ENCODE measurements at places on chromosomes 5 and 9.

DNA sequence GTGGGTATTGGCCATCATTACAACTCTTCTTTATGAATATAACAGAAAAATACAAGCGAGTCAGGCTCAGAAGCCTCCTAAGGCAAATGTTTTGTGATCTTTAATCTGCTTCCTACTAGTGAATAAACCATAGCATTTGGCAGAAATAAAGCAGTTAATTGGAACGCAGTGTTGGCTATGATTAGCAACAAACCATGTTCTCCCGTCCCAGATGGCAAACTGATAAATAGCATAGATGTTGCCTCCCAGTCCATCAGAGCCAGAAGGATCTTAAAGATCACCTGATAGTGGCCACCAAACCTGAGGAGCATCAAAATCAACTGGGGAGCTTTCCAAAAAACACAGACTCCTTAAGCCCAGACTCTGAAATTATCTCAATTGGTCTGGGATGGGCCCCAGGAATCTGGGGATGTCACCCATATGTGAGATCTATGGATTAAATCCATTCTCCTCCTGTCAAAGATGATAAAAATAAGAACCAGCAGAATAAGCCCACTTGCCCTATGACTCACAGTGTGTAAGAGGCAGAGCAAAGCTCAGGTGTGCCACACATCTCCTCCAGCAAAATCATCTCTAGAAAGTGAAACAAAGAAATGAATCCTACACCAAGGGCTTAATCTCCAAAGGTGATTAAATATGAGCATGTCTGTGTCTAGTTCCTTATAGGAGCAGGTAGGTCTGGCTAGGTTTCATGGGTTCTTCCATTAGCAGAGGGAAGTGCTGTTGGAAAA, 50.3 kb downstream of the APBA1 start:
- peak; percentile 54 for DNase-seq

DNA sequence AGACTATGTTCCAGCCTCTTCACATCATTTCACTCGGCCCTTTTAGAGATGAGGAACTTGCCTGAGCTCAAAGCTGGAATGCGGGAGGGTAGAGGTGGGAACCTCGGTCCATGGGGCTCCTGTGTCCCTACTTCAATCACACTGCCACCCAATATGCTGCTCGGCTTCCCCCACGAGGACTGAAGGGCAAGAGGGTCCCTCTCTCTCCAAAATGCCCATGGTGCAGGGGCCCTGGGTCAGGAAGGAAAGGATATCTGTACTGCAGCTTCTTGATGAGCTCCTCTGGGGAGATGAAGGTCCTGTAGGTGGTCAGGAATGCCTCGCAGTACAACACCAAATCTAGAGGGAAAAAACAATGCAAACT, 46.5 kb downstream of the PRRT1B start:
- DNase-seq: no peak

DNA sequence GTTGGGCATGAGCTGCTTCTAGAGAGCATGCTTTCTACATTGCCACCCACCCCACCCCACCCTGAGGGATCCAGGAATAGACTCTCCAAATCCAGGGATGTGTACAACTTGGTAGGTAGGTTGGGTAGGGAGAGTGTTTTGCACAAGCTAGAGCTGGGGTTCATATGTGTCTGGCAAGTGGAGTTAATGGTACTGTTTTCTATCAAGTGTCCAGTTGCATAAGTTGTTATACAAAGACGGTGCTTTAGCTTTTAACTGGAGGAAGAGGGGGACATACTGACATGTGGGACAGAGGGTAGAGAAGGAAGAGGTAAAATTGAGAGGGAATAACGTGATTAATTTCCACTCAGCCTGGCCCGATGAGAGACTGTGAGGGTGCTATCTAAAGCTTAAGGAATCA, 51.0 kb upstream of the TNC start:
- DNase-seq: no peak

DNA sequence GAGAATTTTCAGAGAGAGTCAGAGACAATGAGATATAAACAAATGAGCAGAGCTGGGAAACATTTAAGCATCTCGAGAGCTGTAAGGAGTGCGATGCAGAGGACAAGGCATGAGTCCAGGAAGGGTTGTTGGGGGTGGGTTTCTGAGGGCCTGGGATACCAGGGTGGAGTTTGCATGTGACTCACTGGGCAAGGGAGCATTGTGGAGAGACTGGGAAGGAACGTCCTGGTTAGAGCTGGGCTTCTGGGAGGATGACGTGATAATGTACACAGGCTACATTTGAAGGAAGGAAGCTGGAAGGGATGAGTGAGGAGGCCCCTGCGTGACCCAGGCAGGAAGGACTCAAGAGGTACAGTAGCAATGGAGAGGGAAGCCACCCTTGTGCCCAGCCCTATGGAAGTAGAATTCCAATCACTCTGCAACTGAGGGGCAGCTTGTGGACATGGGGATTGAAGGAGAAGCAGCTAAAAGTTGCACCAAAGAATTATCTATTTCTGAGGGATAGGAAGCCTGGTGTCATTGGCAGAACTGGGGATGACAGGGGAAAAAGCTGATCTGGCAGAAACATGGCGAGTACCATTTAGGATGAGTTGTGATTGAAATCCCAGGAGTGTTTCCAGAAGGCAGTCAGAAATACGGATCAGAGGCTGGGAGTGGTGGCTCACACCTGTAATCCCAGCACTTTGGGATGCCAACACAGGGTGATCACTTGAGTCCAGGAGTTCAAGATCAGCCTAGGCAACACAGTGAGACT, 59.3 kb upstream of the AFAP1L1 start:
- no peak for DNase-seq

GRCh38 chr5:82298668-82299067, 20.5 kb upstream of the RPS23 start:
- DNase-seq: no peak

GRCh38 chr9:26264709-26265601, 586.7 kb upstream of the TUSC1 start:
- no peak for DNase-seq

DNA sequence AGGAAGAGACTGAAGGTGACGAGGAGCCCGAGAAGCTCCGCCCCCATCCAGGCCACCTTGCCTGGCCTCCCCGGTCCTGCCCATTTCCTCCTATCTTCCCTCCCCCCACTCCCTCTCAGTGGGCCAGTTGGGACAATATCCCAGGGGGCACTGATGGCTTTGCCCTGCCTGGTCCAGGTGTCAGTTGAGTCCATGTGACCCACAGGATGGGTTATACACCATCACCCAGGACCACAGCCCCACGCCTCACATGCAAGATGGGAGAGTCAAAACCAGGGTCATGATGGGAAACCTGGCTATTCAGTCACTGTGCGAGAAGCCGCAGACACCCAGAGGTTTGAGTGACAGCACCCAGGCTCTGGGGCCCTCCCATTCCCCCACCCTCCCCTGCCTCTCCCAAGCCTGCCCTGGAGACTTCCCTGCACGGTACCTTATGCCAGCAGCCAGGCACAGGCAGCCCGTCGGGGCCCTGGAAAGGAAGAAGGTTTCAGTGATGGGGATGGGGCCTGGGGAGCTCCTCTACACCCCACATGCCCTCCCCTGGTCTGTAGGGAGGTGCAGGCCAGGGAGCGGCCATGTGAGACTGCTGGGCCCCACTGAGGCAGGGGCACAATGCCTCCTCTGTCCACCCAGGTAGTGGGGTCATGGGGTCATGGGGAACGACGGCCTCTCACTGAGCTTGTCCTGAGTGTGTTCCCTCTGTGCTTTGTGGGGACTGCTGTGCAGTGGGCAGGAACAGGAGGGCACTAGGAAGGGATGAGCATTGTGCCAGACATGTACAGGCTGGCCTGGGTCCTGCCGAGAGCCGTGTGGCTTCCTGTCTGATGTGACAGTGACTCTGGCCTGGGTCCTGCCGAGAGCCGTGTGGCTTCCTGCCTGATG, 6.3 kb upstream of the PHYKPL start:
- no peak for DNase-seq

DNA sequence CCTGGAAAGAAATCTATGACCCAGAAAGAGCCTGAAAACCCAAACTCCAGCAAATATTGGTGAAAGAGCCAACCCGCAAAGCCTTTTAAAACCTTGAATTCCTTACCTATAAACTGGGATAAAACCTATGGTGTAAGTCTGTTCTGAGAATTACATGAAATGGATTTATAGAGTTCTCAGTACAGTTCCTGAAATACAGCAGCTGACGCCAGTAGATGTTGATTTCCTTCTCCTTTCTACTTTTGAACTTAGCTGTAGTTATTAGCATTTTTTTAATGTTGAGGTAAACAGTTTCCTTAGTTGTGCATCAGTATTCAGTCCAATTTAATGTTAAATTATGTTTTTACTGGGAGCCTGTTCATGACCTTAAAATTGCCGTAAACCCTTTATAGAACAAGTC, 3.7 kb downstream of the SPIN1 start:
- no peak for DNase-seq

- no peak for DNase-seq
Measured at GRCh38 chr5:39176759-39177630, 42.4 kb downstream of the FYB1 start.

GRCh38 chr5:53261245-53261644, 151.7 kb upstream of the MOCS2 start:
- DNase-seq: no peak

DNA sequence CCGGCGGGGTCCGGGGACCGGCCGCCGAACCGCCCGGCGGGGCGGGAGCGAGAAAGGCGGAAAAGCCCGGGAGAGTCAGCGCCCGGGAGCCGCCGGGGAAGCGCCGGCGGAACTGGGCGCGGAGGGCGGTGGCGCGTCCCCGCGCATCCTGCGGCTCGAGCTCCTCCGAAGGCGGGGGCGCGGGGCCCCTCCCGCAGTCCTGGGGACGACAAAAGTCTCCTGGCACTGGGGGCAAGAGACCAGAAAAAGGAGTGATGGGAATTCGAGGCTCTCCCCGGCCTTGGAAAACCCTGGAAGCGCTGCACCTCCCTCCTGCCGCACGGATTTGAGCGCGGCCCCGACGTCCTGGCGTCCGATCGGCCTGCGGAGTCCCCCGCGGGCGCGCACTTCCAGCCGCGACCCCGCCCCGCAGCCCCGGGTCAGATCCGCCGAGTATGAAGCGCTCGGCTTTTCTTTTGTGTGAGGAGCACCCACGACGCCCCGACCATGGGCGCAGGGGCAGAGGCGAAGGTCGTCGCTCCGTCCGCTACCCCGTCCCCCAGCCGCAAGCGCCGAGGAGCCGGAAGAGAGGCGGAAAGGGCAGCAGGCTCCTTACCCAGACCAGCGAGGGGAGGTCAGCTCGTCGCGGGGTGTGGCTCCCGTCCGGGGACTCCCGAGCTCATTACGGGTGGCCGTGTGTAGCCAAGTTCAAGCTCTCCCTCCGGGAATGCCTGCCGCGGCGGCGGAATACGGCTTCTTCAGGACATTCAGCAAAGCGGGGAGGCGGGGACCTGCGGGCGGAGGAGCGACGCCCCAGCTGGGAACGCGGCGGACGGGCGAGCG, at the start of gene EPB41L4A:
EPB41L4A (minus strand) TSS at position 114 of the 822 bp plus-strand sequence. CDS start 238 bp downstream, outside the sequence.
- DNase-seq: peak; percentile 35

GRCh38 chr9:13190040-13190439, 89.5 kb downstream of the MPDZ start:
- DNase-seq: no peak

DNA sequence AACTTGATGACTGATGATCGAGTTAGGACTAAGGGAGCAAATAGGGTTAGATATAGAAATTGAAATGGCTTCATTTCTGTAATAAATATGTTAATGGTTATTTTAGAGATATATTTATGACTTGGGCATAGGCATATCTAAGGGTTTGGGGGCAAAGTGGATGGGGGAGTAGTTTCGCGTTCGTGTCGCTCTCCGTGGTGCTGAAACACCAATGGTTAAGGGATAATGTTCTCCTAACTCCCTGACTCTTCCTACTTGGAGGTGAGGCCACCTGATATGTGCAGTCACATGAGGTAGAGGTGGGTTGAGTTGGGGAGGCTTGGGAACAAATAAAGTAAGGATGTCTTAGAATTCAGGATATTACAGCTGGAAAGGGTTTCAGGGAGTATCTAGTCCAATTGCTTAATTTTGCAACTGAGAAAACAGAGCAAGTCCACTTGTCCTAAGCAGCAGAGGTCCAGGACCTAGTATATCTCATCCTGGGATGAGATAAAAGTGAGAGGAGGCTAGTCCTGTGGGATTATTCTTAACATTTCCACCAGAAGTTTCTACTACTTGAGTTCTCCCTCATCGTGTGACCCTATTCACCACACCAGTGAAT, 44.0 kb upstream of the MAP1B start:
- DNase-seq: no peak

GRCh38 chr9:135169709-135170226, 82.3 kb downstream of the OLFM1 start:
- DNase-seq: no peak

DNA sequence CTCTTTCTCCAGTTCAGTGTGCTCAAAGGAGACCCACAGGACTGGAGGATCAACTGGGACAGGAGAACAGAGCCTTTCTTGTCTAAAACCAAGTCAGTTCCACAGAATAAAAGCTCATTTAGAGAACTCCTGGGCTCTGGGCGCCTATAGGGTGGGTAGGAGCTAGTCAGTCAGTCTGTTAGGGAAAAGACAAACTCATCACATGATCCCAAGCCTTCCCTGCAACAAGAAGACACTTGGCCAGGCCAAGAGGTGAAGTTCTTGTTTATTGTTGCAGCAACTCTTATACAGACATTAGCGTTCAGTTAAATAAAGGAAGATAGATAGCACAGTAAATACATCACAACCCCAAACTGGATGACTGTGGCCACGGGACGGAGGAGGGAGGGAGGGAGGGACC, 102.3 kb downstream of the ENTREP1 start:
- peak; percentile 72 for DNase-seq

DNA sequence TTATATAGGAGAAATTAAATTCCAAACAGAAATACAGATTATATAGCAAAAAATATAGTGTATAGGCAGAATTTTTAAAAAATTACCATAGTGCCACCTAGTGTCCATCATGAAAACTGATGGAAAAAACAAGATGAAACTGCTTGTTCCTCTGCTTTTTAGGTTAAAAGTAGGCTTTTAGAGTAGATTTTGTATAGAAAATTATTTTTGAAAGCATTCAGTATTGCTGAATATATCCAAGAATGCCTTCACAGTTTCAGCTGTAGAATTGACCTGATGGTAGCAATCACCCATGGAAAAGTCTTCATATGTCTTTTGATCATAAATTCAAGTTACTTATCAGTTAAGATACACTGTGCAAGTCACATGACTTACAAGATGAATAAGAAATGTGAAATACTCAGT, 19.7 kb downstream of the RIOK2 start:
- no peak for DNase-seq

GRCh38 chr5:15914638-15915037, 265.0 kb downstream of the MARCHF11 start:
- no peak for DNase-seq

DNA sequence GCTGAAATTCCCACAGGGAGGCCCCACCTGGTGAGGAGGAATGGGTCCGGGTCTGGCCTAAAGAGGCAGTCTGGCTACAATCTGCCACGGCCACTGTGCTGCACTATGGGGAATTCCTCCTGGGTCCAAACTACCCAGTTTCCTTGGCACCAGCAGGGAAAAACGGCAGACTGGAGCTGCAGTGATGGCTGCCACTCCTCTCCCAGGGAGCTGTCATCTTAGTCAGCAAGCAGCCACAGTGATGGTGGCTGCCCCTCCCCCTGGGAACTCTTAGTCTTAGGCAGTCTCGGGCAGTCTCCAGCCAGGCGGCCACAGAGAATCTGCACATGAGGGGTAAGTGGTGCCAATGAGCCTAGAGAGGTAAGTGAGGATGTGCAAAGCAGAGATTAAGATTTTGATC, 205.8 kb downstream of the TMEM38B start:
- DNase-seq: no peak

GRCh38 chr5:127324756-127325155, 34.2 kb downstream of the MEGF10 start:
- no peak for DNase-seq

- DNase-seq: no peak
Measured at GRCh38 chr9:17810317-17810716, 231.5 kb downstream of the SH3GL2 start.

Measured in Ammon's horn (tissue), 1 donor.